ENCODE measurements at places on chromosomes 13 and 19. TPM values are rescaled to one million over a fixed set of nuclear protein-coding genes. Genes with fewer than 3 reads are reported as not detected.

ZNF132 gene
- total RNA-seq, result 10.8 TPM

MTUS2 gene
- total RNA-seq, result 0.36 TPM

NLRP11 gene
- total RNA-seq, result not detected

PTH2 gene
- not detected for total RNA-seq

ZNF430 gene
- total RNA-seq, result 5.6 TPM

ZNF816 gene
- 4.1 TPM for total RNA-seq

NLRP9 gene
- not detected for total RNA-seq

Measured in fibroblast of the aortic adventitia (primary cell).